ENCODE measurements at places on chromosomes 12 and 14. TPM values are rescaled to one million over a fixed set of nuclear protein-coding genes. Genes with fewer than 3 reads are reported as not detected.

DHH gene
- total RNA-seq, result 0.46 TPM

EMP1 gene
- 5.3 TPM for total RNA-seq

PLXNC1 gene
- total RNA-seq, result 111 TPM

RDH16 gene
- 0.23 TPM for total RNA-seq

MUCL1 gene
- not detected for total RNA-seq

SUPT16H gene
- 85.6 TPM for total RNA-seq

SLC24A4 gene
- total RNA-seq, result 4.2 TPM

PUS1 gene
- 7.4 TPM for total RNA-seq

DEPDC4 gene
- total RNA-seq, result 2.8 TPM

EXOC3L4 gene
- 0.46 TPM for total RNA-seq

C14orf39 gene
- total RNA-seq, result 0.92 TPM

C12orf43 gene
- 19.8 TPM for total RNA-seq

RNF212B gene
- total RNA-seq, result not detected

TBC1D30 gene
- 23.1 TPM for total RNA-seq

ETFBKMT gene
- 4.4 TPM for total RNA-seq

HCAR3 gene
- total RNA-seq, result not detected

RILPL1 gene
- total RNA-seq, result 6.2 TPM

PTHLH gene
- total RNA-seq, result 2.1 TPM

SRGAP1 gene
- 24.7 TPM for total RNA-seq

C12orf56 gene
- total RNA-seq, result 1.2 TPM

MGAT4C gene
- total RNA-seq, result 82.4 TPM

BDKRB2 gene
- 0.69 TPM for total RNA-seq

ANG gene
- 0.92 TPM for total RNA-seq

MYH6 gene
- total RNA-seq, result under 0.01 TPM

PROX2 gene
- total RNA-seq, result not detected

IFT43 gene
- total RNA-seq, result 26.8 TPM

CEP170B gene
- total RNA-seq, result 31.8 TPM

CCDC197 gene
- not detected for total RNA-seq

RASAL1 gene
- total RNA-seq, result 6.5 TPM

MYF5 gene
- not detected for total RNA-seq

CEBPE gene
- total RNA-seq, result not detected

BEGAIN gene
- 10.1 TPM for total RNA-seq

ALX1 gene
- total RNA-seq, result 0.23 TPM

PRPH gene
- total RNA-seq, result 1.4 TPM

KCNC2 gene
- total RNA-seq, result 41.5 TPM

MSI1 gene
- 10.1 TPM for total RNA-seq

CCDC175 gene
- total RNA-seq, result 2.1 TPM

BHLHE41 gene
- 5.5 TPM for total RNA-seq

IRAK3 gene
- total RNA-seq, result 4.4 TPM

STXBP6 gene
- 33.7 TPM for total RNA-seq

Data from diencephalon (tissue), 1 donor.